Ovary (tissue), 10 donors: ENCODE measurements at places on chromosomes 5 and 9. TPM values are rescaled to one million over a fixed set of nuclear protein-coding genes. Genes with fewer than 3 reads are reported as not detected.

The CBY3 gene
- total RNA-seq, result not detected

The ADCY2 gene
- 8.3 TPM for total RNA-seq

The PLPPR1 gene
- not detected for total RNA-seq

The LPCAT1 gene
- total RNA-seq, result 25.9 TPM

DNA sequence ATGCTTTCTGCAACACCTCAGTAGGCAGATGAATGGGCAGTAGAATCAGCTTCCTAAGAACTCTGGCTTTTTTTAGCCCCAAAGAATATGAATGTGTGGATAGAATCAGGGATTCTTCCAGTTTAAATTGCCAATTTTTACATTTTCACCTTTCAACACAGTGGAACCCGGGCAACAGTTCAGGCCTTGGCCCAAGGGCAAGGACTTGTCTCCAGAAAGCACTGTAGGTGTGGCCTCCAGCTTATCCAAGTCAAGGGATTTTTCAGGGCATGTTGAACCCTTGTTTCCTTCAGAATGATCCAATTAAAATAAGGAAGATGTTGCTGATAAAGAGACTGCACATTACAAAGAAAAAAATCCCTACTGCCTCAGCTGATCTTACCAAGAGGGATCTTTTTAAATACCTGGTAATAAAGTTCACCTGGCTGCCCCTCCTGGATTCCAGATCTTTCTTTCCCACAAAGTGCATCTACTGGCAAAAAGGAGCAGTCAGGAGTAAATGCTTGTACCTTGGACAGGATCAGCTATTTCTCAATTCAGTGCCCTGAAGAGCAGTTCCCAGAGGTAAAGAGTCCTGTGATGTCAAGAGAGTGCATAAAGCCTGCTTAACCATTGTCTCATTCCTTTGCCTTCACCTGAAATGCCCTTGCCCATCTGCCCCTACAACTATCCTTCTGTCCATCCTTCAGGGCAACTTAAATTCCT lies 80.1 kb upstream of the PLPP6 start:
- DNase-seq, result no peak

DNA sequence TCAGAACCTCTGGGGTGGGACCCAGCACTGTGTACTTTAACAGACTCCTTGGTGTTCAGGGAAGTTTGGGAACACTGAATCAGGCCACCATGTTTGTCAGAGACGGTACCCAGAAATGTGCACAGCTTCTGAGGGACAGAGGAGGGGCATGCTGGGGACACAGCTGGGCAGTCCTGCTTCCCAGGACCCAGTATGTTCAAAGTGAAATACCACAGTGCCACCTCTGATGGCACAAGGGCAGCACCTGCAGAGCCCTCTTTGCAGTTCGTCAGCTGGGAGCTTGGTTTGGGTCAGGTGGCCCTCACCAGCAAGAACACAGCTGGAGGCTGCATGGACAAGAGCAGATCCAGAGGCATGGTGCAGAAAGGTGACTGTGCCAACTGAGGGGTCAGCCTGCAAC lies 51.2 kb downstream of the NDST1 start:
- no peak for DNase-seq

DNA sequence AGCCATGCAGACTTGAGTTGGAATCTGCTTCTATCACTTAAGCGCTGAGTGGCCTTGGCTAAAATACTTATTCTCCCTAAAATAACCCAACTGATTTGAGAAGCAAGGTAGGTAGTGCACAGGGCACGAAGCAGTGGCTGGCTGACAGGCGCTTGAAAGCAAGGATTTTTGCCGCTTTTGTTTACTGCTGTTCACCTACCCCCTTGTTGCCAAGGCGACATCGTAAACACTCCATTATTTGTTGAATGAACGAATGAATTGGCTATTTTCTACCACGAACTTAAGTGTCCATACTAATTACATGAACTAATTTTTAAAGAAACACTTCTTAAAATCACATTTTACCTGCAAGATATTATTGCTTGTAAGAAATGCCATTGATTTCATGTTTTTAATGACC lies 98.0 kb downstream of the ANKH start:
- no peak for DNase-seq

- no peak for DNase-seq
Measured at GRCh38 chr5:150101023-150101422, 14.7 kb upstream of the CSF1R start.

GRCh38 chr9:68951879-68952659 lies 61.8 kb downstream of the PRKACG start:
- DNase-seq, result no peak

DNA sequence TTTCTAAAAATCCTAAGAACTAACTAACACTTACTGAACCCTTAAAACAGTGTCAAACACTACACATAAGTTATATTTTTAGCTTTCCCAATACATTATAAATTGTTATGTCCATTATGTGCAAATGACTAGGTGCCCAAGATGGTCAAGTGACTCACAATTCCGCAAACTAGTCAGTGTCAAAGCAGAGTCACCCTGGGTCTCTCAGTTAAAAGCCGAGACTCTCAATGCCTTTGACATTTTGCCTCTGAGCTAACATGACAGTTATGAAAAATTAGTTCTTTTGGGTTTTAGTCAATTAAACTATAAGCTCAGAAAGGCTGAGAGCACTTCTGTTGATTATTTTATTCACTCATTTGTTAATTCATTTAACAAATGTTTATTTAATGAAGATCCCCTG lies 42.3 kb upstream of the GABRG2 start:
- no peak for DNase-seq

DNA sequence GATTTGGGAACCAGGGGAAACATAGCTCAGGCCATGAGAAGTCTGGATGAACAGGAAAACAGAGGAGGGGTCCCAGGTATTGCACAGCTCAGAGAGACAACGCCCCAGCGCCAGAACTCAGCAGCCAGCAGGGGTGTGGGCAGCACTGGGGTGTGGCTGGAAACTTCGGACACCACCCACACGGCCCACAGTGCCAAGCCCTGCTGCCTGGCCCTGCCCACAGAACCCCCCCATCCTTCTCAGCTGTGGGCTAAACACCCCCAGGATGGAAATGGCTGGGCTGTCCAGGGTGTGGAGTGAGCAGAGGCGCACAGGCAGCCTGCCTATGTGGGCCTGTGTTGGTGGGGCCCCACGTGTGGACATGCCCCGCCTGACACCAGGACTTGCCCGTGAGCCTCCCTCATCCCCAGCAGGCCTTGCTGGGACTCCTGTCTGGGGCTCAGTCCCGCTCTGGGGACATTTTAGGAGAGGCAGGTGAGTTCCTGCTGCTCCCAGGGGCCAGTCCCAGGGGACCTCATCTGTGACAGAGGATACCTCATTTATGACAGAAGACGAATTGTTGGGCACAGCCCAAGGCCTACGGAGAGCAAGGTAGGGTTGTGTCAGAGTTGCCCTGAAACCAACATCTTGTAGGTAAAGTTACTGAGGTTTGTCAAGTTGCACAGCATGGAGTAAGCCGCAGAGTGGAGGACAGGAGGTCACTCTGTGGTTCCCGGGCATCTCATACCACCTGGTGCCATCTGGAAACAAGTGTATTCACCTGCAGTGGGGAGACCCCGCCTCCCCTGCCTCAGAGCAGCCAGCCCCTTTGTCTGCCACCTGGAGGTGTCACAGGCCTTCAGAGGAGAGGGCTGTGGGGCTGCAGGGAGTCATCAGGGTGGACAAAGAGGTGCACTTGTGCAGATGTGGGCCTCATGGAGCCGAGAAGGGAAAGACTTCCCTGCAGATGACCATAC lies 183.2 kb downstream of the AUH start:
- no peak for DNase-seq

- DNase-seq, result no peak
Measured at GRCh38 chr9:5566054-5566618, 55.8 kb downstream of the PDCD1LG2 start.

GRCh38 chr5:79112703-79113058 lies 1.1 kb downstream of the BHMT start:
- no peak for DNase-seq
